ENCODE measurements at places on chromosomes 7 and 10.

GRCh38 chr10:70060389-70060788 is 7.7 kb downstream of the MACROH2A2 start:
- DNase-seq: no peak

DNA sequence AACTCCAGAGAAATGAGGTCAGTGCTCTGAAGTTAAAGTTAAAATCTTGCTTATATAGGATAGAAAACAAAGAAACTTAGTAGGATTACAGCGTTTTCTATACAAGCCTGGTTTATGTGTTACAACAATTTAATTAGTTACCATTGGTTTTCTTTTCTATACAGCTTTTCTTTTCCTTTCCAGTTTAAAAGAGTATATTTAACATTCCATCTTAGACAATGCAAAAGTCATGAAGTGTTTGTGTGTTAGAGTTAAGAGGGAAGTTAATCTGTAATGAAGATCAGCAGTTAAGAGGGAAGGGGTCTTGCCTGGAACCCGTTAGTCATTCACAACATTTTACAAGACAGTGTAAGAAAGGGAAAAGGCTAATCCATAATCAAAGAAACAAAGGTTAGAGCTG is 338.3 kb downstream of the OTUD1 start:
- DNase-seq: no peak

DNA sequence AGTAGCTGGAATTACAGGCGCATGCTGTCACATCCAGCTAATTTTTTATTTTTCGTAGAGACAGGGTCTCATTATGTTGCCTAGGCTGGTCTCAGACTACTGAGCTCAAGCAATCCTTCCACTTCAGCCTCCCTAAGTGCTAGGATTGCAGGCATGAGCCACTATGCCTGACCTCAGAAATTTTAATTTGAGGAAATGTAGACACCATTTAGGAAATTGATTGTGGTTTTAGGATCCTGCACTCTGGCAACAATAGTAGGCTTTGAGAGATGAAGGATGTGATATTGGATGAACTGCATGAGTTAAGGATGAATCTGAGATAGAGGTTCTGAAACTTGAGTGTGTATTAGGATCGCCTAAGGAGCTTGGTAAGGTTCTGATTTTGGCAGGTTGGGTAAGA is 66.5 kb downstream of the PPP1R9A start:
- no peak for DNase-seq

DNA sequence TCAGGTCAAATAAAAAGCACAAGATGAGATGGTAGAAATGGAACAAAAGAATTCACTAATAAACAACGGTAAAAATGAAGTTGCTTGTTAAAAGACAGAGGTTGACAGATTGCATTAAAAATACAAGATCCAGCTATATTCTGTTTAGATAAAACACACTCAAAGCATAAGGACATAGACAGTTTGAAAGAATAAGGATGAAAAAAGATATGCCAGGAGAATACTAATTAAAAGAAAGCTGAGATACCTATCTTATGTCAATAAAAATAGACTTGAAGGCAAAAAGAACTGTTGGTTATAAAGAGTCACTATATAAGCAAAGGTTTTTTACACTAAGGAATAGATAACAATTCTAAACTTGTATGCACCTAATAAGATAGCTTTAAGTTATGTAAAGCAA is 105.3 kb downstream of the GPR158 start:
- DNase-seq: no peak

DNA sequence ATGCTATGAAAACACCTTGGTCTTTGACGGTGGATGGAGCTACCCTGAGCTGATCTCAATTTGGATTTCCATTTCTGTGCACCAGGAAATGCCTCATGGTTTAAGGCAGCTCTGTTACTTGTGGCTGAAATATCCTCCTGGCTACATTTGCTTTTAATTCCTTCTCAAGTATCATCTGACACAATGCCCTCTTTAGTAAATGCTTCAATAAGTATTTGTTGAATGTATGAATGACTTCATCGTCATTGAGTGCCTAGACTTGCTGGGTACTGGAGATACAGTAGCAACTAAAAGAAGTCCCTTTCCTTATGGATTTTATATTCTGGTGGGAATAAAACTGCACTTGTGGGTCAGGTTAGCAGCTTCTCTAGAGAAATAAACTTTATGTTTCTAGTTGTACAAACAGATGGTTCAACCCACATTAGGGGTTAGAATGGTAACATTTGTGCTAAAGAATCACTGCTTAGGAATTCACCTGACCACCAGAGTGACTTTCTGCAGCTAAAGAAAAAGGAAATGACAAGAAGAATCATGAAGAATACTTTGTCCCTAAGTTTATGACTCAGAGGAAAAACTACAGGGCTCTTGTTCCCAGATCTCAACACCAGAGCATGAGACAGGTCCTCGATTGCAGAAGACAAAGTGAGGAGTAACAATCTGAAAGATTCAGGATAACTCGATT is 21.8 kb upstream of the SMNDC1 start:
- DNase-seq: peak; percentile 78

- DNase-seq: no peak
These were observed 2.2 kb upstream of the KNDC1 start for GRCh38 chr10:133157662-133158436.

- no peak for DNase-seq
These were observed 165.5 kb downstream of the LRRN3 start for GRCh38 chr7:111256391-111256790.

- DNase-seq: no peak
These were observed 79.2 kb downstream of the ELAPOR2 start for GRCh38 chr7:86980223-86980622.
